ENCODE measurements at places on chromosomes 2 and 18. TPM values are rescaled to one million over a fixed set of nuclear protein-coding genes. Genes with fewer than 3 reads are reported as not detected.

Gene SLC19A3
- not detected for total RNA-seq

Gene FEV
- not detected for total RNA-seq

Gene STEAP3
- total RNA-seq: 0.17 TPM

Gene DNAJC5G
- total RNA-seq: 0.19 TPM

Gene DSG1
- total RNA-seq: not detected

Gene IL1RL2
- 1.7 TPM for total RNA-seq

Gene UCN
- total RNA-seq: 1.9 TPM

Gene NYAP2
- not detected for total RNA-seq

Gene TMEM37
- total RNA-seq: not detected

Gene GALNT5
- not detected for total RNA-seq

Gene AQP12B
- total RNA-seq: not detected

Gene VIT
- not detected for total RNA-seq

Gene C2orf81
- 2.8 TPM for total RNA-seq

Gene C2orf15
- total RNA-seq: 0.48 TPM

Gene RGPD4
- total RNA-seq: not detected

Gene PSMA8
- 1.7 TPM for total RNA-seq

Data from activated CD4-positive, alpha-beta memory T cell treated with anti-CD3 and anti-CD28 coated beads for 36 hours (primary cell).